GM10248 (cell line): ENCODE measurements at places on chromosomes 4 and X.

- DNase-seq, result no peak
These were observed 441 bp upstream of the ARHGAP4 start for GRCh38 chrX:153926552-153926857.

DNA sequence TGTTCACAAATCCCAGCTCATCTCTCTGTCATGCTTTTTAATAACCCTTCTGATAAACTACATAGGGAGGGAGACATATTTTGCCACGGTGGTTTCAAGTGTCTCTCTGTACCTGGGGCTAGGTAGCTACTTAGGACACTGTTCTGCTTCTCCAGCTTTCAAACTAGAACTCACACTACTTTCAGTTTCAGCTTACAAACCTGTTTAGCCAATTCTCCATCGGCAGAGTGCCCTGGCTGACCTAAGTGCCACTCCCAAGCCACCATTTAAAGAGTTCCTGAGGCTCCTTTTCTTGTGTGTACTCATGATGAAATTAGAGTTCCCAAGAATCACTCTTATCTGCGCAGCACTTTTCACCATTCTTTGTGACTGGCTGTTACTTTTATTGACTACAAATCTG is 899.2 kb downstream of the FAT4 start:
- DNase-seq, result no peak

DNA sequence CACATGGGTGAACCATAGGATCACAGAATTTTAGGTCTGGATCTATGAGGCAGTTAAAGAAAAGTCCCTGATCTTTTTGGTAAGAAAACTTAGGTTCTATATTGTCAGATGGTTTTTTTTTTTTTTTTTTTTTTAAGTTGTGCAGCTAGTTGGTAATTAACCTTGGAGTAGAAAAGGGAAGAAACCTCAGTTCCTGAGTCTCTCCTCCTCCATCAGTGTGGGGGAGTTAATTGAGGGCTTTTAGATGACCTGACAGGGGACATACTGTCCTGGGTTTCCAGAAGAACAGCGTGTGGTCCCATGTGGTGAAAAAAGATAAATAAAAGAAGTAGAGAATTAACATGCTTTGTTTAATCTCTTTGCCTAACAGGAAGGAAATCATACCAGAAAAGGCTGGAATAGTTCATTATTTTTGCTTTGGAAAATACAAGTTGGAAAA is 123.7 kb downstream of the ARHGAP10 start:
- DNase-seq, result no peak

- DNase-seq, result no peak
These were observed 1.3 kb downstream of the TBL1X start for GRCh38 chrX:9466124-9466495.

GRCh38 chr4:41360214-41360920 is 103.6 kb downstream of the UCHL1 start:
- no peak for DNase-seq

GRCh38 chr4:57499786-57500185 is 389.6 kb upstream of the IGFBP7 start:
- no peak for DNase-seq
